Aorta (tissue), 5 donors: ENCODE measurements at places on chromosomes 1 and 21. TPM values are rescaled to one million over a fixed set of nuclear protein-coding genes. Genes with fewer than 3 reads are reported as not detected.

DNA sequence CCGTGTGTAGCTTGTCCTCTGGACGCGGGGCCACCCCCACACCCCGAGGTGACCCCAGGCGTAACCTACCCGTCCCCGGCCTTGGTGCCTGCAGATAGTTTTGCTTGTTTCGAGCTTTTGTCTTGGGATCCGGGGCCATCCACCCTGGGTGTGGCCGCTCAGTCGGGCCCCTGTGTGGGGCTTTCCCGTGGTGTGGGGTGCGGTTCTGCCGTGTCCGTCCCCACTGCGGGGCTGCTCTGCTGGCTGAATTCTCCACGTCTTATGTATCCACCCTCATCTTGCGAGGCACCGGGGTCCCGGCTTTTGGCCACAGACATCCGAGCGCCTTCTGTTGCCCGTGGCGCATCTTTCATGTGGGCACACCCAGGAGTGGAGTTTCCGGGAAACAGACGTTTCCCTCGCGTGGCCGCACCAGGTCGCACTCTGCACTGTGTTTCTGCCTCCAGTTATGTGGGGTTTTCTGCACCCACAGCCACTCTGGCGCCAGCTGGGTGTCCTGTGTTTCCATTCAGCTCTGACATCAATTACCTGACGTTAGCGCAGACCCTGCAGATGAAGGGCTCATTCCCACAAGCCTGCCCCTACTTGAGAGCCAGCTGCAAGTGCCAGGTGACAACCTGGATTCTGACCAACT is 64.9 kb downstream of the PRKCZ start:
- DNase-seq, result peak; percentile 57

- no peak for DNase-seq
Measured at GRCh38 chr1:76705560-76705959, 161.7 kb upstream of the ST6GALNAC5 start.

DNA sequence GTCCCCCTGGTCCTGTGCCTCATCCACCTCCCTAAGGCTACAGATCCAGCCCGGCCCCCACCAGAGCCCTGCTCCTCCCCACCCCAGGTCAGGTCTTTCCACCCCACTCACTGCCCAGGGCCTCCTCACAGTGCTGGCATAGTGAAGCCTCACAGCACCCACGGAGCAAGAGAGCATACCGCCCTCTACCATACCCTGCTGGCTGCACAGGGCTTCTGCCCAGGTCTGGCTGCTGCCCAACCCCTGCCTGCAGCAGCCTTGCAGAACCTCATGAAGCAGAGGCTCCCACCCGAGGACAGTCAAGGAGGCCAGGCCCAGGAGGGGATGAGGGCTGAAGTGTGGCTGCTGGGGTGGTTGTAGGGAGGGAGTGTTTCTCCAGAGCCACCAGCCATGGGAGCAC is 19.7 kb upstream of the ARF1 start:
- peak; percentile 28 for DNase-seq

- DNase-seq, result no peak
Measured at GRCh38 chr1:192966073-192966472, 93.1 kb downstream of the UCHL5 start.

GRCh38 chr1:59292562-59292961 is 4.3 kb upstream of the FGGY start:
- DNase-seq, result no peak

Gene OR6K3
- polyA plus RNA-seq, result not detected

Gene OLIG2
- not detected for polyA plus RNA-seq
